ENCODE measurements at places on chromosomes 3 and 15.

DNA sequence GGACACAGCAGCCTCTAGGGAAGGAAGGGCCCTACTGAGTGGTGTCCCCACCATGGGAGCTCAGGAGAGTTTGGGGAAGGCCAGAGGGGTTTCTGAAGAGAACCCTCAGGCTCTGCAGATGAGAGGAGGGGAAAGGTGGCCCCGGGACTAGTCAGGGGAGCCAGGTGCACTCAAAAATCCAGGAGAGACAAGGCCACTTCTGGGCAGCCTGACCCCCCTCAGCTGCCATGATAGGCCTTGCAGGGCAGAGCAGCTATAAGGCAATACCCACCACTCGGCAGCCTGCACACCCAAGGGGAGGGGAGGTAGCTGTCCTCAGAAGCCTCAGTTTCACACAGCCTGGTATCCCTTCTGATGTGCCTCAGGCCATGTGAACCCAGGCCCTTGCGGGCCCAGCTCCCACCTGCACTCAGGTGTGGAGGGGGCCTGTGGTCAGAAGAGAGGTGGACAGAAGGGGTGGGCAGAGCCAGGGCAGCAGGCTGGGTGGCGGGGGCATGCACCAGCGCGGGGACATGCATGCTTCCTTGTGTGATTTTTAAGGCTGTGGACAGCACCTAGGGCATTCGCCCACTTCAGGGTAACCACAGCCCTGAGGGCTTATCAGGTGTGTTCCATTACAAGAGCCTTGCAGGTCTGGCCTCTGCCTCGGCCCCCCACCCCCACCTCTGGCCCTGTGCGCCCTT lies 34.6 kb downstream of the SRPRB start:
- no peak for DNase-seq

- DNase-seq = no peak
Measured at GRCh38 chr3:133674290-133674919, 12.7 kb upstream of the TOPBP1 start.

DNA sequence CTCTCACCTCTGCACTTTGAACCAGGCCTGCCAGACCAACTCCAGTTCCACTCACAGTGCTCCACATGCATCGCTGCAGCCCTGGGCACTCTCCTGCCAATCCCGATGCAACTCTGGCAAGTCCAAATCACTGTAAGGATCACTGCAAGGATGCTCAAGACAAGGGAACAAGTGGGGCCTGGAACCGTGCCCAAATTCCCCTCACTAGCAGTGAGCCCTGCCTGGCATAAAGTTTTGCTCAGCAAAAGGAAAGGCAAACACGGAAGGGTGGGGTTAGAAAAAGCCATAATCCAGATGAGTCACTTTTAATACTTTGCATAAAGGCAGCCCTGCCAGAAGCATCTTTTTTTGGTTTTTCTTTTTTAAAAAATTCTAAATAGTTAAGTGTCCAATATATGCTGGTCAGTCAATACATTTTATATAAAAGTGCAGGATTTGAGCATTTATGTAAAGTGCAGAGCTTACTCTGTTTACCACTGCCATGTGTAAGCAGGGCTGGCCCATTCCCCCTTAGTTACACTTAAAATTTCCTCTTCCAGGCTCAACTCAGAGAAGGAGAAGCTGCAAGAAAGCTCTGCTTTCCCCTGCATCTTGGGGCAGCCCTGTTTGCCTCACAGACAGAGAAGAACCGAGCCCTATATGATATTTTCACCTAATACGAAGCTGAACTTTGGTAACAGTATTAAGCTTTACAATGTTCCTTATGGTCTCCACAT lies 102.2 kb downstream of the CD47 start:
- peak; percentile 44 for DNase-seq

DNA sequence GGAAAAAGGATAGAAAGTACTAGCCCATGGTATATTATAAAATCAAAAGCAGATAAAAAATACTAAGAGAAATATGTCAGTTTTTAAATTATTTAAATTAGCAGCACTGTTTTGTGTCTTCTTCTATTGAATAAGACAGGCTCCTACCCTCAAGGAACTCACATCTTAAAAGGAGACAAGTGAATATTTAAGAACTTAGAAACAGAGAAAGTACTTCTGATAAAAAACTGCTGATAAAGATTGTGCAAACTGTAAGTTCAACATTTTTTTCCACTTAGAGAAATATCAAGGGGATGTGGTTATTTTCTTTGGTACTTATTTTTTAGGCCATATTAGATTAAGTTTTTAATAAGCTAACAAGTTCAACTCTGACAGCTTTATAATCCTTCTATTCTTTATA lies 3.0 kb upstream of the ANKRD28 start:
- DNase-seq = no peak

- DNase-seq = no peak
Measured at GRCh38 chr15:93384886-93385285, 295.9 kb upstream of the RGMA start.

DNA sequence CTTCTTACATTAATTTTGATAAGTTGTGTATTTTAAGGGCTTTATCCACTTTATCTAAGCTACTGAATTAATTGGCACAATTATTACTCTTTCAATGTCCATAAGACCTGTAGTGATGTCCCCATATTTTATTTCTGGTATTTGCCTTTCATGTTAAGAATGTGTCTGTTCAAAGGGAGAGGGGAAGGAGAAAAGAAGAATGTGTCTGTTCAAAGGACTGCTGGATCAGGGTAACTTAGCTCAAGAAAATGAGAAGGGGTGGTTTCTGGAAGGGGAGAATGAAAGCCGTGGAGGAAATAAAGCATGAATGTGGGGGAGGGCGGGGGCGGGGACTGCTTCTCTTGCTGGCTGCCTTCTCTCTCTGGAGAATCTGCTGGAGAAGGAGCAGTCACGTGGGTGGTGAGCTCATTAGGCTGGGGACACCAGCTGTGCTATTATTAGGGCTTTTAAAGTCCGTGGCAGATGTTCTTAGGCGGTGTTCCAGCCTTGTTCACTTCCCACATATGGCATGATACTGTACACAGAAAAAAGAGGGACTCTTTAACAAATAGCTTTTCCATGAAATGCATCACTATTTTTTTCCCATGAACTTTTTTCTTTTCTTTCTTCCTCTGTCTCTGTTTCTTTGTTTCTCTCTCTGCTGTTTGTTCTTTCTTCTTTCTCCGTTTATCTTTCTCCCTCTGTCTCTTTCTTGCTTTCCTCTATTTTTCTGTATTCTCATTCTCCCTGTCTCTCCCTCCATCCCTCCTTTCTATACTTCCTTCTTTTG lies 63.7 kb upstream of the ULK4 start:
- DNase-seq = no peak

DNA sequence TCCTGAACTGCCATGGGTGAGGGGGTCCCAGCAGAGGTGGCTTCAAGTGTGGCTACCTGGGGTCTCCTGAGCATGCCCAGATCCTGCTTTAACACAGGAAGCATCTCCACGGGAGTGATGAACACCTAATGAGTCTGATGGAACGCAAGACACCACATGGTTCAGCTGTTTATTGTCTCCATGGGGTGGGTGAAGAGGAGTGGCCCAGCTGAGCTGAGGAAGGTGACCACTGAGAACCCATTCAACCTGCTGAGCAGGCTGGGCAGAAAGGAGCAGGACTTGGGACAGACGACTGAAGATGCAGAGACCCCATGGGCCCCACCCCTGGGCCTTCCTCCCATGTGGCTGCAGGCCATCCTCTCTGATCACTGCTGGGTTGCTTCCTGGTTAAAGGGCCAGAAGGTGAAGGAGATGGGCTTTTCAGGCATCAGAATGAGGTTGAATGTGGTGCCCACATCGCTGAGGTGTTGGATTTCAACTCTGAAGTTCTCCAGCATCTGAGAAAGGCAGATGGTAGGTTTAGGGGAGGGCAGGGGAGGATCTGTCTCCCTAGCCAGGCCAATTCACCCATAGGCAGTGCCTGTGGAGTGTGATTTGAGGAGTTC lies 29.7 kb downstream of the CYP11A1 start:
- DNase-seq = no peak

DNA sequence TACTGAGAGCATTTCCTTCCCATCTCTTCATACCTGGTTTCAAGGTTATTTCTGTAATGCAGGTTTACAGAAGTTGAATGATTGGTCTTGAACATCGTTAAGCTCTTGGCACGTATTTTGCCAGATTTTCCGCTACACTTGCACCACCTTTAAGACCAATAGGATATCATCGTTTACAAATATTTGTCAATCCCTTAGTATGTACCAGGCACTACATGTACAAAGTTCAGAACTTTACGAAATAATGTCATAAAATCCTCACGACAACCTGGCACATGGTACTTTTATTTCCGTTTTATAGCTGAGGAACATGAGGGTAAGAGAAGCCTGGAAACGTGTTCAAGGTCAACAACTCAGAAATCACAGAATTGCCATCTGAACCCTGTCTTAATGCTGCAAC lies 6.3 kb downstream of the LRRK1 start:
- DNase-seq = no peak

DNA sequence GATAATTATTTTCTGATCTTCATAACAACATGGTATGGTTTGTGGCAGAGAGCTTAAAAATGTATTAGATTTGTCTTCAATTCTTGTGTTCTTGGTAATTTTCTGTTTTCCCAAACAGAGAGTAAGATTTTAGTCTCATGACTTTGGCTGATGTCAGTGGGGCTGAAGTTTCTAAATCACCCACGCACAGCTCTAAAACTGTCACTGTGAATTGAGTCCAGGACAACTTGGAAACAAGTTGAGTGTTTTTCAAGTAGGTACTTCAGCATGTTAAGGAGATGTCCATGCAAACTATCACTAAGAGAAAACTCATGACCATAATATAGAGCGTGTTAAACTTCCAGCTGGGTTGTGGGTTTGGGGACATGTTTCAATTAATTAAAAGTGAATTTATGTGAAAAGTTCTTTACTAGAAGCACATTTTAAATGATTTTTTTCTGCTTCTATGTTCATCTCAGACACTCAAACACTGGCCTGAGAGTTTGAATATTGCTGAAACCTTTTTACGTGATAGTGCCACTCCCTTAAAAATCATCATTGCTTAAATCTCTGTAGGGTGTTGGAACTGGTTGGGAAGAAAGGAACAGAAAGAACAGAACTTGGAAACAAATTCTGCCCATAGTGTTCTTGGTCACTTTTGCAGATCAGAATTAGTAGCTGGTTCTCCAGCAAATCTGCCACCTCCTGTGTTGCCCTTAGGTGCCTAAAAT lies 89.8 kb downstream of the KLHL25 start:
- no peak for DNase-seq

- DNase-seq = peak; percentile 55
Measured at GRCh38 chr3:197029511-197030167, at the start of gene MELTF. Gene MELTF (minus strand): TSS chr3:197029817. CDS start chr3:197029702, 115 bp downstream.

DNA sequence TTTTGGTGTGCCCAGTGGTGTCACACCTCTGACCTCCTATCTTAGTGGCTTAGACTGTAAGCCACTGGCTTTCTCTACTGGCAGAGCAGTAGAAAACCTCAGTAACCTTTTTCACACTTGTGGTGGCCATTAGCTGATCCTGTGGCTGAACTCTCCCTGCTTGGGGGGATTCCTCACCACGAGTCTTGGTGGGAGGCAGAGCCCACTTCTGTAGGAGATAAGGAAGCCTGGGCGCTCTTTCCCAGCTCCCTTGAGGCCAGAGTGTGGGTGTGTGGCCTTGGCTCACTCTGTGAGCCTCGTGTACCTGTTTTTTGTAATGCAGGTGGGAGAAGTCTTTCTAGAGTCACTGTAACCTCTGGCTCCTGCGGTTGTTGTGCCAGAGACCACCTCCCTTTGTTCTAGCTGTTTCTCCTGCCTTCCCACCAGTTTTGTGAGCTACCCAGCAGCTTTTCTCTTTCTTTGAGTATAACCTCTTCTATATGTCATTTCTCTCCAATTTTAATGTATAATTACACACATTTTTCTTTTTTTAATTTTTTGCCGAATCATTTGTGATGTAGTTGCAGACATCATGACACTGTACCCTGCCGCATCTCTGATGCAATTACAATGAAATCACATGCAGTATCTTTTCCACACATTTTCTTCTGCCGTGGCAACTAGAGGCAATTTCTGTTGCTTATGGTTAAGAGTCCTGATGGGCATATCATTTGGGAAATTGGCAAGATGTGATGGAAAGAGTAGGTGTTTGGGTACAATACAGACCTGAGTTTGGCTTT lies 13.8 kb downstream of the XCR1 start:
- DNase-seq = no peak

- DNase-seq = no peak
Measured at GRCh38 chr3:17044855-17045254, 160.1 kb downstream of the PLCL2 start.

DNA sequence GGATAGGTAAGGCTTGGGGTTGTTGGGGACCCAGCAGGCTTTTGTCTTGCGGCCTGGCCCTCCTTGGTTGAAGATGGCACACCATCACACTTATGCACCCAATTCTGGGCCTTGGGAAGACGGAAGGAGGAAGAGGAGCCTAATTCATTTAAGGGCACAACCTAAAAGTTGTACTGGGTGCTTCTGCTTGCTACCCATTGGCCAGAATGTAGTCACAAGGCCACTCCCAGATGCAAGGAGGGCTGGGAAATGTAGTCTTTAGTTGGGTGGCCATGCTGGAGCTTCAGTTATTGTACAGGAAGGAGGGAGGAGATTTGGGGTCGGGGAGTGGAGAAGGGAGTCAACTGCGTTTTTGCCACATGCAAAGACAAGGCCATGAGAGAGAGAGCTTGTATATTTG lies 109.2 kb downstream of the TMEM266 start:
- DNase-seq = no peak

DNA sequence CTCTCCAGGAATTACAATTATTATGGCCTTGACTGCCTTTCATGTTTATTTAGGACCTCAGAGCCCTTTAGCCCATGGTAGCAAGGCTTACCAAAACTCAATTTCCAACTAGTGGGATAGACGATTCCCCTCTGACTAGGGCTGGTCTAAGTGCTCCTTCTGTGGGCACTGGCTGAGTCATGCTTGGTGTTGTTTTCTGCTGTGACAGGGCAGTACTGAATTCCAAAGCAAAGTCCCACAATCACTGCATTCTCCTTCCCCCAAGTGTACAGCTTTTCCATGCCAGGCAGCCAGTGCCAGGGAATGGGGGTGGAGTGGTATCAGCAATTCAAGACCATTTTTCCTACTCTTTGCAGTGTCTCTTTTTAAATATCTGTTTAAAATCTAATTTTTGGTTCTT lies 509.0 kb upstream of the NECTIN3 start:
- no peak for DNase-seq

DNA sequence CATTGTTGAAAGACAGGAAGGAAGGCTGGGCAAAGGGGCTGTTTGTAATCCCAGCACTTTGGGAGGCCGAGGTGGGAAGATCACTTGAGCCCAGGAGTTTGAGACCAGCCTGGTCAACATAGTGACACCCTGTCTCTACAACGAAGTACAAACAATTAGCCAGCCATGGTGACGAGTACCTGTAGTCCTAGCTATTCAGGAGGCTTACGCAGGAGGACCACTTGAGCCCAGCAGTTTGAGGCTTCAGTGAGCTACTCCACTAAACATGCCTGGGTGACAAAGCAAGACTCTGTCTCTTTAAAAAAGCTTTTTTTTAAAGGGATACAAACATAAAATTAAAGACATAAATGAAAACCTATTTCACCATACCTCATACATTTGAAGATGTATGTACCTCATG lies 11.1 kb downstream of the SERP1 start:
- no peak for DNase-seq

DNA sequence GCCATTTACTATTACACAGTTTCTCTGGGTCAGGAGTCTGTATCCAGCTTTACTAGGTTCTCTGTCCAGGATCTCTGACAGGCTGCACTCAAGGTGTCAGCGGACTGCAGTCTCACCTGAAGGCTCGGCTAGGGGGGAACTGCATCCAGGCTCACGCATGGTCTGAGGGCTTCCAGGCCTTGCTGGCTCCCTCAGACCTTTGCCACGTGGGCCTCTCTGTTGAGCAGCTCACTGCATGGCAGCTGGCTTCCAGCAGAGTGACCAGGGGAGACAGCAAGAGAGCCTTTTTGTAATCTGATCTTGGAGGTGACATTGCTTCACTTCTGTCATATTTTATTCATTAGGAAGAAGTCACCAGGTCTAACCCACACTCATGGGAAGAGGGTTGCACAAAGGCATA lies 152.3 kb downstream of the CACNA2D3 start:
- DNase-seq = no peak

All from CD4-positive, alpha-beta T cell treated with Interleukin-6 at 100 ng/mL for 8 hours (primary cell).